ENCODE measurements at places on chromosomes 4 and X. TPM values are rescaled to one million over a fixed set of nuclear protein-coding genes. Genes with fewer than 3 reads are reported as not detected.
A peak's percentile ranks its signal among the peaks of the same experiment; 100 is the strongest.

DNA sequence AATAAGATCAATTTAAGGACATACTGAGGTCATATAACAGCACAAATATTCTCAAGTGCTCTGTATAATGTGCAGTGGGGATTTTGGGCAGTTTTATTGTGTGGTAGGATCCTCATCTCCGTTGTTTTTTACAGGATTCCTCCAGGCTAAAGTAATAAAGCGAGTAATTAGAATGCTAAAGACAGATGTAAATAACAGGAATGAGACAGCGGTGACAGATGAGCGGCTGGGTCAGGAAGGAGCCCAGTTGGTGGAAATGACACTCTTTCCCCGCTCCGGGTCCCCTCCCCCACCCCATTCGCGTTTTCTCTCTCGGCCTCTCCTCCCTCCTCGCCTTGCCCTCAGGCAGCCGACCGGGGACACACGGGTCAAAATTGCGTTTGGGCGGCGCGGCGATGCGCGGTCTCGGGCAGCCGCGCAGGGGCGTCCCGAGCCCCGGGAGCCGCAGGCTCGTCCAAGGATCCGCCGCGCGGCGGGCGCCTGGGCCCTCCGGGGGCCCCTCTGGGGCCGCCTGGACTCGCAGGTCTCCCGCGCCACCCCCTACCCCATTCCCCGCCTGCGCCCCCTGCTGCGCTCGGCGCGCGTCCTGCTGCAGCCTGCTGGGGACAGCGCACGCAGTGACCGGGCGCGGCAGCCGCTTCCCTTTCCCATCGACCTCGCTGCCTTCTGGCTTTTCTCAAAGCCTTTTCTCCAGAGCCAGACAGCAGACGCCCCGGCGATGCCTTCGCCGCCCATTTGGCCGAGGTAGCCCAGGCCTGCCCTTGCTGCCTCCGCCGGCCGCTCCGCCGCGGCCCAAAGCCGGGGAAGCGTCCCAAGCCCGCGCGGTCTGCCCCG is 16.2 kb downstream of the POU4F2 start:
- H3K27me3 ChIP-seq = peaks cover 51% of the 10 kb centered on the region
- H3K4me3 ChIP-seq = peak overlapping the region; percentile 43
- no peaks in the 10 kb centered on the region for H3K36me3 ChIP-seq

MAGED4B gene
- 2.0 TPM for total RNA-seq

DNA sequence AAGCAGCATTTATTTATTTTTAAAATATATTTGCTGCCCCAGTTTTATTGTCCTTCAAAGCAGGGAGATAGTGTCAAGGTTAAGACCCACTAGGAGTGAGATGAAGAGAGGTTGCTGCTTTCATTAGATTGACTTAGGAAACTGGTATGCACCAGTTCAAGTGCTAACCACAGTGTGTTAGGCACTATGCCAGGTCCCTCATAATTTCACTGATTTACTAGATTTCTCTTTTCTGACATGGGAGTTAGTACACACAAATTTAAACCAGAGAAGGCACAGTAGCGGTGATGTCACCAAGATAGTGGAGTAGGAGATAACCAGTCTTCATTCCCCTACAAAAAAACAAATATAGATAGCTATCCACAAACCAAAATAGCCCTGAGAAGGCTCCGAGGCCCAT is 14.3 kb downstream of the RRAGB start:
- H3K36me3 ChIP-seq = peaks cover 45% of the 10 kb centered on the region
- H3K4me3 ChIP-seq = no peak overlapping the region
- no peaks in the 10 kb centered on the region for H3K27me3 ChIP-seq
- H3K4me1 ChIP-seq = peaks cover 2% of the 10 kb centered on the region

- peaks cover 3% of the 10 kb centered on the region for H3K4me1 ChIP-seq
- peak within 1 kb of the TSS; percentile 62 for H3K4me3 ChIP-seq
Measured at GRCh38 chrX:54495814-54496516, at the start of gene FGD1. Gene FGD1 (minus strand): TSS chrX:54496234. CDS start chrX:54495432, 802 bp downstream.

DNA sequence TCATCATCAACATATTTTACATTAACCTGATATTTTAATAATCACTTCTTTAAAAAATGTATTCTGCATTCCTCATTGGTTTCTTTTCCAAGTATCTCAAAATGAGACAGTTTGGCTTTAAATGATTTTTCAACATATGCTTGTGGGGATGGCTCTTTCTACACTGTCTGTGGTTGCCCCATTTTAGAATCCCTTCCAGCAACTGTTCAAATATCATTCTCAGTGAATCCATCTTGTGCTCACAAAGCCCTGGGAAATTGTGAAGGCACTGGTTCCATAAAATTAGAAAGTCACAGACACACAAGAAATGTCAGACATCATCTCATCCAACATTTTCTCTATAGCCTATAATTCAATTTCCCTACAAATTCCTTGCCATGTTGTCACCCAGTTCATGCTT is 103.5 kb downstream of the LNX1 start:
- no peaks in the 10 kb centered on the region for H3K4me1 ChIP-seq
- H3K27ac ChIP-seq = no peak overlapping the region
- no peaks in the 10 kb centered on the region for H3K36me3 ChIP-seq
- H3K27me3 ChIP-seq = peaks cover 16% of the 10 kb centered on the region

- no peak overlapping the region for H3K4me3 ChIP-seq
- H3K4me1 ChIP-seq = peaks cover 18% of the 10 kb centered on the region
- DNase-seq = peak; percentile 24
- H3K36me3 ChIP-seq = no peaks in the 10 kb centered on the region
- H3K27me3 ChIP-seq = peaks cover 10% of the 10 kb centered on the region
Measured at GRCh38 chr4:143406523-143406922, 69.8 kb downstream of the GAB1 start.

- H3K4me3 ChIP-seq = no peak overlapping the region
- H3K4me1 ChIP-seq = no peaks in the 10 kb centered on the region
- DNase-seq = no peak
- peaks cover 4% of the 10 kb centered on the region for H3K27me3 ChIP-seq
- no peaks in the 10 kb centered on the region for H3K36me3 ChIP-seq
Measured at GRCh38 chr4:17708992-17709762, 72.2 kb downstream of the FAM184B start.

DNA sequence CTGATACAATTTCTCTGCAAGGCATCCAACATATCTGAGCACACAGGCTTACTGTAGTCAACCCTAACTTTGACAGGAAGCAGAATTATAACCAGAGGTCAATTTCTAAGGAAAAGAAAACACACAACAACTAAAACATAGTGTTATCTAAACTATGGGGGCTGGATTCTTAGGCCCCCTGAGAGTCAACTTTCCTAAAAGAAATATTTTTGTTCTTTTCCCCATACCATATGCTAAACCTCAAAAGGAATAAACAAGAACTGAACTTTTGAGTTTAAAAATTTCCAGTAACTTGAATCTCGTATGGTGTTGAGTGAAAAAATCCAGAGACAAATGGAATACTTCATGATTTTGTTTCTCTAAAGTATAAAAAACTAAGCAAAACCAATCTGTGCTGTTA is 42.9 kb downstream of the ATXN3L start:
- no peaks in the 10 kb centered on the region for H3K27me3 ChIP-seq
- no peak overlapping the region for H3K27ac ChIP-seq
- H3K4me3 ChIP-seq = no peak overlapping the region
- H3K4me1 ChIP-seq = peaks cover 3% of the 10 kb centered on the region
- H3K36me3 ChIP-seq = no peaks in the 10 kb centered on the region
- no peak for DNase-seq

DMP1 gene
- total RNA-seq = not detected

- no peaks in the 10 kb centered on the region for H3K4me1 ChIP-seq
- no peaks in the 10 kb centered on the region for H3K27me3 ChIP-seq
- H3K36me3 ChIP-seq = no peaks in the 10 kb centered on the region
- no peak overlapping the region for H3K27ac ChIP-seq
Measured at GRCh38 chrX:145865082-145865481, 47.5 kb downstream of the SLITRK2 start.

EPGN gene
- not detected for total RNA-seq

GRCh38 chr4:137310166-137310565 is 222.1 kb downstream of the PCDH18 start:
- H3K4me3 ChIP-seq = no peak overlapping the region
- no peak for DNase-seq
- no peaks in the 10 kb centered on the region for H3K27me3 ChIP-seq
- H3K27ac ChIP-seq = no peak overlapping the region

TXLNG gene
- 15.1 TPM for total RNA-seq

- no peaks in the 10 kb centered on the region for H3K4me1 ChIP-seq
- peaks cover 2% of the 10 kb centered on the region for H3K27me3 ChIP-seq
- no peak for DNase-seq
- no peak overlapping the region for H3K27ac ChIP-seq
Measured at GRCh38 chr4:93776386-93777080, 52.0 kb upstream of the ATOH1 start.

GRCh38 chr4:188295899-188296298 is 156.7 kb downstream of the TRIML1 start:
- no peaks in the 10 kb centered on the region for H3K27me3 ChIP-seq
- DNase-seq = no peak
- H3K27ac ChIP-seq = no peak overlapping the region
- H3K4me3 ChIP-seq = no peak overlapping the region
- no peaks in the 10 kb centered on the region for H3K36me3 ChIP-seq
- H3K4me1 ChIP-seq = no peaks in the 10 kb centered on the region

- no peaks in the 10 kb centered on the region for H3K36me3 ChIP-seq
- no peak overlapping the region for H3K4me3 ChIP-seq
- no peak for DNase-seq
Measured at GRCh38 chr4:117512414-117512813, 427.0 kb upstream of the TRAM1L1 start.

DNA sequence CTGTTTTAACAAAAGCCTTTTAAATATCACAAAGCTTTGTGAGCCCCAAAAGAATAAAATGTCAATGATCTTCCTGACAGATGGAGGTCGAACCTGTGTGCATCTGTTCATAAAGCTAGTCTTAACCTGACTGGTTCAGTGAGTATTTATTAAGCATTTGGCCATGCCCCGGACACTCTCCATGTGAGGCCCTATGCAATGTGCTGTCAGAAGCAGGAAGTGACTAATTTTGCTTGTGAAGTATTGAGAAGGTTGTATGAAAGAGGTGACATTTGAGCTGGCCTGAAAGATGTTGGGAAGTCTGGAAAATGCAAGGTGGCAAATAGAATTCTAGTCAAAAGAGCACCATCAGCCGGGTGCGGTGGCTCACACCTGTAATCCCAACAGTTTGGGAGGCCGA is 171.4 kb downstream of the MSL3 start:
- no peak overlapping the region for H3K27ac ChIP-seq
- no peaks in the 10 kb centered on the region for H3K4me1 ChIP-seq
- H3K4me3 ChIP-seq = no peak overlapping the region
- H3K27me3 ChIP-seq = no peaks in the 10 kb centered on the region
- H3K36me3 ChIP-seq = no peaks in the 10 kb centered on the region
- DNase-seq = no peak

DNA sequence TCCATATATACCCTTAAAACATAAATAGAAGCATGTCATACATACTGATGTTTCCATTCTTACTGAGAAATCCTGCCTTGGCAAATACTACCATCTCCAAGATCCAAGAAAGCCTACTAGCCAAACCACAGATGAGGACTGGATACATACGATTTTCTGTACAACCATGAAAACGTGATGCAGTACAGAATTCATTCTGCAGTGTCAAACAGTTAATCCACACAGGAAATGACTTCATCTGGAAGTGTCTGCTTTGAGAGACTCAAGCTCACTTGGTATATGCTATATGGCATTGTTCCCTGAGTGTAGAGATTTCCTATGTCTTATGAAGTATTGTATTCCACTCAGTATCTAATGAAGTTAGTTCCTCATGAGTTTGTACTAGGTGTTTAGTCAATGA is 94.3 kb downstream of the CT47B1 start:
- no peak overlapping the region for H3K4me3 ChIP-seq
- no peak for DNase-seq
- H3K27me3 ChIP-seq = no peaks in the 10 kb centered on the region

GRCh38 chrX:23515028-23515427 is 152.3 kb upstream of the PRDX4 start:
- no peaks in the 10 kb centered on the region for H3K27me3 ChIP-seq
- DNase-seq = no peak
- no peaks in the 10 kb centered on the region for H3K36me3 ChIP-seq

GRCh38 chr4:67723949-67724348 is 23.0 kb upstream of the UBA6 start:
- H3K36me3 ChIP-seq = peaks cover 15% of the 10 kb centered on the region
- H3K27ac ChIP-seq = no peak overlapping the region
- no peaks in the 10 kb centered on the region for H3K27me3 ChIP-seq
- peaks cover 10% of the 10 kb centered on the region for H3K4me1 ChIP-seq
- no peak overlapping the region for H3K4me3 ChIP-seq
- no peak for DNase-seq

- no peak overlapping the region for H3K27ac ChIP-seq
- no peak overlapping the region for H3K4me3 ChIP-seq
- H3K36me3 ChIP-seq = no peaks in the 10 kb centered on the region
- no peaks in the 10 kb centered on the region for H3K4me1 ChIP-seq
- H3K27me3 ChIP-seq = peaks cover 1% of the 10 kb centered on the region
Measured at GRCh38 chr4:86497131-86497530, 97.0 kb upstream of the PTPN13 start.

- H3K4me1 ChIP-seq = no peaks in the 10 kb centered on the region
- no peaks in the 10 kb centered on the region for H3K27me3 ChIP-seq
- no peak overlapping the region for H3K4me3 ChIP-seq
Measured at GRCh38 chr4:12555011-12555410, 929.1 kb downstream of the RAB28 start.

- DNase-seq = no peak
- no peaks in the 10 kb centered on the region for H3K27me3 ChIP-seq
- H3K4me1 ChIP-seq = no peaks in the 10 kb centered on the region
- no peak overlapping the region for H3K27ac ChIP-seq
- no peaks in the 10 kb centered on the region for H3K36me3 ChIP-seq
Measured at GRCh38 chr4:10831727-10832408, 147.3 kb upstream of the CLNK start.

GRCh38 chrX:123361371-123361770 is 177.3 kb downstream of the GRIA3 start:
- H3K27me3 ChIP-seq = no peaks in the 10 kb centered on the region
- no peaks in the 10 kb centered on the region for H3K4me1 ChIP-seq
- H3K27ac ChIP-seq = no peak overlapping the region

DNA sequence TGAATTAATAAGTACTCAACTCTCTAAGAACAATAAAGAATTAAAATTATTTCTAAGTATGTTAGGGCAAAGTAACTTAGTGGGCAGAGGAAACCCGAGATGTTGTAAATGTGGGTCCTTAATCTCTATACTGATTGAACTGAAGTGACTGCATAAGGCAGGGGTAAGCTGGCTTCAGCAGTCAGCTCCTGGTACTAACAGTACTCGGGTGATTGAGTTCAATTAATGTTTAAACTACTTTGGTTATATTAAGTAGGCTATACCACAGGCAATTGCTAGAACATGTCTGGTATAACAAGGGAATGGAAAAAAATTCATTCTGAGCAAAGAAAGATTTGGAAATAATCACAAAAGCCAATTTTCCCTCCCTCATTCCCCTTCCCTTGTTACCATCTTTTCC is 90.7 kb downstream of the LNX1 start:
- H3K27me3 ChIP-seq = peaks cover 2% of the 10 kb centered on the region
- no peak overlapping the region for H3K27ac ChIP-seq
- no peaks in the 10 kb centered on the region for H3K36me3 ChIP-seq
- H3K4me1 ChIP-seq = no peaks in the 10 kb centered on the region

SRPK3 gene
- not detected for total RNA-seq

S100G gene
- total RNA-seq = not detected

DNA sequence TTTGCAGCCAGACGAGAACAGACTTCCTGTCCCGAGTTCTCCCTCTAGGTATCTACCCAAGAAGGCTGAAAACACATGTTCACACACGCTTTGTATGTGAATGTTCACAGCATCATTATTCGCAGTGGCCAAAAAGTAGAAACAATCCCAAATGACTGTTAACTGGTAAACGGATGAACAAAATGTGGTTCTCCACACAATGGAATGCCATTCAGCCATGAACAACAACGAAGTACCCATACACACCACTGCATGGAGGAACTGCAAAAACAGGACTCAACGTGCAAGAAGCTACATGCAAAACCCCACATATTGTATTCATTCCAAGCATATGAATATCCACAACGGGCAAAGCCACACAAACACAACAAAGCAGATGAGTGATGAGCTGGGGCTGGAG is 45.0 kb downstream of the PDHA1 start:
- H3K27me3 ChIP-seq = no peaks in the 10 kb centered on the region
- no peak overlapping the region for H3K4me3 ChIP-seq
- DNase-seq = no peak
- no peaks in the 10 kb centered on the region for H3K36me3 ChIP-seq
- H3K27ac ChIP-seq = no peak overlapping the region
- no peaks in the 10 kb centered on the region for H3K4me1 ChIP-seq
